ENCODE measurements at places on chromosomes 12 and 14.
A peak's percentile ranks its signal among the peaks of the same experiment; 100 is the strongest.

DNA sequence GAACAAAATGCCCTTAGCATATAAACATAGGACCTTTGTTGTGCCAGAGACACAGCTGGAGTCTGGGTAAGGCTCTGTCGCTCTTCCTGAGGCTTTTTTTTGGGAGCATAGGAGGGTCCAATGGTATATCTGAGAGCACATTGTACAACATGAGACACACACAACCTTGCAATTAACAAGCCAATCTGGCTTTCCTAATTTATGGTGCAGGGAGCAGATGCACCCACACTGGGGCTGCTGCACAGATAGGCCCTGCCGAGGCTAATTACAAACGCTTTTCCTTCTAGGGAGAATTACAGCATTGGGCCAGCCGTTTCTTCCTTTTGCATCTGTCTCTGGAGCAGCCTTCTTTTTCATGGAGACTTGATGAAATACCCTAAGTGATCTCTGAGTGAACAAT lies 75.0 kb upstream of the OVCH1 start:
- no peak for DNase-seq

DNA sequence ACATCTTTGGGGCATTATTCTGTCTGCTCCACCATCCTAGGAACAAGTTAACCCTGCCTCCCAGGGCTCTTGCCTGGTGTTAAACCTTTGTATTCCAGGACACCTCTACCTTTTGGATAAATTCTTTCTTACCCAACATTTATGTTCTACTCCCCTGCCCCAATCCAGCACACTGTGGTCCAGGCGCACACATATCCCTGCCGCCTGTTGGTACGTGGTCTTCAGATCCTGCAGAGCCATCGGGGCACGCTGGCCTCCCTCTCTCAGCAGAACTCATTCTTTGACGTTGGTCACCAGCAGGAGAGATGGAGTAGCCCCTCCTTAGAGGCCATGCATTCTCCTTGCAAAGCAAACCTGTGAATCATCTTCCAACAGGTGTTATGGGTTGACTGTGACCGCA lies 5.1 kb upstream of the TMEM179 start:
- no peak for DNase-seq

DNA sequence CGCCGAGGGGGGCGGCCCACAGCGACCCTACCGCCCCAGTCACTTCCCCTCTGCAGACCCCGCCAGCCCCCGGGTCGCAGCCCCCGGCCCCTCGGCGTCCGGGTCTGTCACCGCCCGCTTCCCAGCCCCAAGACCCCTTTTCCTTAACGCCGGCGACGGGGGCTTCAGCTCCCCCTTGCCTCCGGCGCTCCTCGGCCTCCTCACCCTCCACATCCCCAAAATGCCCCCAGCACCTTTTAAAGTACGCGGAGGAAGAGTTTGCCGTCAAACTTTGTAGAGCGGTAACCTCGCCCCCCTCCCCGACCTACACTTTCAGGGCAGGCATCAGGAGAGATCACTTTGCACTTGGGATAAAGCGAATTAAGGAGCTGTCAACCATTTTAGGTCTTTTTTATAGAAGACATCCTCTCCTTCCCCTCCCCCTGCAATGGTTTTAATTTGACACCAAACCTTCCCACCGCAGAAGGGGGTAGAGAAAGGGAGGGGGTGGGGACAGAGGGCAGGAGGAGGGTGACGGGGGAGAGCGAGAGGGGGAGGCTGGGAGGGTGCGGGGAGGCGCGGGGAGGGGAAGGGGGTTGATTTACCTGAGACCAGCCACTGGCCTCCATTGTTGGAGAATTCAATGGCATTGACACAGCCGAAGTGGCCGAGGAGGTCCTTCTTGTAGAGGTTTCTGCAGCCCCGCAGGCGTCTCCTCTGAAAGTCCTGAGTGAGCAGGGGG lies 578 bp downstream of the DCAF5 start:
- no peak for DNase-seq

DNA sequence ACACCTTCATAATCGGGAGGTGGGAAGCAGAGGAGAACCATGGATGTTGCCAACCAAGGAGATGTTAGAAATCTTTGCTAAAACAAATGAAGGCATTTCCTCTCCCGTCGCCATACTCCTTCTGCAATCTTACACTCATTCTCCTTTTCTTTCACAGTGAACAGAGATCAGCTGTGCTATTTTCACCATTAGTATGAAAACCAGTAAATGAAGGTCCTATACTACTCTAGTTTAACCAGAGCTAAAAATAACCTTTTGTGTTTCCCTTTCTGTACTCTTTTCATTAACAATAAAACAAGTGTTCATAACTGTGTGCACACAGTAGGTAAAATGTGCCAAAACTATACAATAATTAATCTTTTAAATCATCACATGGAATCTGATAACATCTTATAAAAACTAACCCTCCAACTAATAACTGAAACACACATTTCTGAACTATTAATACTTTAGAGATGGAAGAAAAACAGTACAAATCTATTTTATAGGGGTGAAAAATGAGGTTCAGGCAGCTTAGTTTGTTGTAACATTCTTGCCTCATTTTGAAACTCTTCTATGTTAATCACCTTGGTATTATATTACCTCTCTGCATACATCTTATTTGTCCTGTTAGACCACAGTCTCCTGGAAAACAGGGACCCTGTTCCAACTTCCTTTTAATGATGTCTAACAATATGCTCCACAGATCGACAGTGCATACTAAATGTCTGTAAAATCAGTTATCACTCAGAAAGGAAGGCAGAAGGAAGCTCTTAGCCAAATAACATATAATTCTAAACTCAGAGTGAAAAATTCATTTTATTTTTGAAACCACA lies 69.5 kb downstream of the SPPL3 start:
- DNase-seq = no peak

DNA sequence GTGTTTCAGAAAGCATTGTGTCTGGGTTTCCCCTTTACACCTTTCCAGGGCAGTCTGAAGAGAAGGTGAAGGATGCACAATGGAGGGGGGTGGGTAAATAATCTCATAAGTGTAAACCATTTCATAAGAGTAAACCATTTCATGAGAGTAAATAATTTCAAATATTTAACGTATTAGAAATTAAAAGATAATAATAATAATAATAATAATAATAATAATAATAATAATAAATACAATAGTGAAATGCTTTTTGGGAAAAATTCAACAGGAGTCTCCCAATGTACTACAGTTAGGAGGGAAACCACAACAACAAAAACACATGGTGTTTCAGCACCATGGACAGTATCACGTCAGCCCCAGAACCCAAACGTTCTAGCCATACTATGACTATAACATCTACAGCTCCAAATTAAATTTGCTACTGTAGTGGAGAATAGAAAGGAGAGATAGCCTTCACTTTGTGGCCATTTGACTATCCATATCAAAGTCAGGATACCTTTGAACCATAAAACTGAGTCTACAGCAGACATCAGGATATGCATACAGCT lies 691.8 kb downstream of the BCL11B start:
- DNase-seq = no peak

- no peak for DNase-seq
These were observed 21.4 kb upstream of the TMTC2 start for GRCh38 chr12:82665142-82665923.

DNA sequence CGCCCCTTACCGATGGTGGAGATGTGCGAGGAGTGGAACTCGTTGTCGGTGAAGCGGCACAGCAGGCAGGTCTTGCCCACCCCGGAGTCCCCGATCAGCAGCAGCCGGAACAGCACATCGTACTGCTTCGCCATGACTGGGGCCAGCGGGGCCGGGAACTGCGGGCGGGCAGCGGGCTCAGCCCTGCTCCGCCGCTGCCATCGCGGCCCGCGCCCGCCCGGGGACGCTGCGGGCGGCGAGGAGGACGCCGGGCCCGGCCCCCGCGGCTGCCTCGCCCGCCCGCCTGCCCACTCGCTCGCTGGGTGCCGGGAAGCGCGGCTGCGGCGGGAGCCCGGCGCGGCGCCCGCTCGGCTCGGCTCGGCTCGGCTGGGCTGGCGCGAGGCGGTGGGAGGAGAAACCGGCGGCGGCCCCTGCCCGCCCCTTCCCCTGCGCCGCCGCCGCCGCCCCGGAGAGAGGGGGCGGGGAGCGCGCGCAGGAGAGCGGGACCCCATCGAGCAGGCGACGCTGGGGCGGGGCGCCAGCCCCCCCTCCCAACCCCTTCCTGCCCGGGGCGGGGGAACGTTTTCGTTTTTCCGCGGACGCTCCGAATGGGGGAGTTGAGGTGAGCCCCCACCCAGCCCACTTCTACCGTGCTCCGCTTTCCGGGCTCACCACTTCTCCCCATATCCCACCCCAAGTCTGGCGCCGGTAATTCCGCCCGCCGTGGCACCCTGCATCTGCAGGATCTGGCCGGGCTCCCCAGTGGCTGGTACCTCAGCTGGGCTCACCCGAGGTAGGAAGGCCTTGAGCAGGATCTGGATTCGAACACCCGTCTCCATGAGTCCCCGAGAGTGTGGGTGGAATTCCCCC lies at the start of gene RAB15:
Gene RAB15 (minus strand): TSS at position 394 of the 849 bp plus-strand sequence. CDS start 260 bp downstream, at position 134.
- peak; percentile 25 for DNase-seq

- no peak for DNase-seq
These were observed 383.0 kb downstream of the PCNX1 start for GRCh38 chr14:71290301-71290700.

- no peak for DNase-seq
These were observed 110.8 kb downstream of the LMO3 start for GRCh38 chr12:16495196-16495595.

- no peak for DNase-seq
These were observed 373.7 kb upstream of the SYT1 start for GRCh38 chr12:78490861-78491260.

DNA sequence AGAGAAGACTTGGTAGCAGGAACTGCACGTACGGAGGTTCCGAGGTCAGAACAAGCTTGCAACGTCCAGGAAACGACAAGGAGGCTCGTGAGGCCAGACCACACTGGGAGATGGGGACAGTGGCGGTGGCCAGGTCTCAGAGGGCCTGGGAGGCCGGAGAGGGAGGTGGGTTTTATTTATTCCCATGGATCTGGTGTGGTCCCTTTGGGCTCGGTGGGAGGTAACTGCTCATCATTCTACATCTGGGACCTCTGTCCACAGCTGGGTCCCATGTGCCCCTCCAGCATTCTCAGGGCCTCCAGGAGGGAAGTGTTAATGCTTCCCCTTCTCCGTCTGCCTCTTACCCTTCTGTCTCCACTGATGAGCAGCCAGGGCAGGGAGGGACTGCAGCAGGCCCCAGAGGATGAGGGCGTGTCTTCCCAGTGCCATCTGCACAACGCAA lies 35.7 kb upstream of the NCOR2 start:
- DNase-seq = no peak

DNA sequence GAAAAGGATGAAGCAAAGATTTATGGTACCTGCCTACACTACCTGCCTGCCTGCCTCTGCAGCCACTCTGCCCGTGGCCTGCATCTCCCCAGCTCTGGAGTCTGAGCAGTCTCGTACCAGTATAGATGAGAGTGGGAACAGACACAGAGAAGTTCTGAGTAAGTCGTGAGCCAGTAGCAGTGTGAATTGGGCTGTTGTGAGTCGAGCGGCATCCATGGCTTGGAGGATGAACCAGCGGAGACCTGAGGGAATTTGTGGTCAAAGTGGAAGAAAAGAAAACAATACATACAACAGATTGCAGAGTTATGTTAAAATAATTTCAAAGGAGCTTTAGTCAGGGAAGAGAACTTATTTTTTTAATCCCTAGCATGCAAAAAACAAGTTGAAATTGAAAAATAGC lies 25.3 kb downstream of the C2CD5 start:
- DNase-seq = no peak

- no peak for DNase-seq
These were observed 31.9 kb downstream of the CEP83 start for GRCh38 chr12:94427501-94428381.

DNA sequence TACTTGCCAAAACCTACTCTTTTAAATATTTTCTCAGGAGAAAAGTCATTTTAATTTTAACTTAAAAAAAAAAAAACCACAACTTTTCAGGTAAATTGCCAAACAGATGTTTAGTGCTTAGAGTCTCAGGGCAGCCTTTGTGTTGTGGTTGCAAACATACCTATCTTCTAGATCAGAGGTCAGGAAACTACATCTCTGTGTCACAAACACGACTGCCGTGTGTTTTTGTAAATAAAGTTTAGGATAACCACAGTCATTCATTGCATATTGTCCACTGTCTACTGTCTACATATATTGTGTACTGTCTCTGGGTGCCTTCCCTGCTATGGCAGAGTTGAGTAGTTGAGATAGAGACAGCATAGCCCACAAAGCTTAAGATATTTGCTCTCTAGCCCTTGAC lies 48.9 kb downstream of the DYRK2 start:
- no peak for DNase-seq

DNA sequence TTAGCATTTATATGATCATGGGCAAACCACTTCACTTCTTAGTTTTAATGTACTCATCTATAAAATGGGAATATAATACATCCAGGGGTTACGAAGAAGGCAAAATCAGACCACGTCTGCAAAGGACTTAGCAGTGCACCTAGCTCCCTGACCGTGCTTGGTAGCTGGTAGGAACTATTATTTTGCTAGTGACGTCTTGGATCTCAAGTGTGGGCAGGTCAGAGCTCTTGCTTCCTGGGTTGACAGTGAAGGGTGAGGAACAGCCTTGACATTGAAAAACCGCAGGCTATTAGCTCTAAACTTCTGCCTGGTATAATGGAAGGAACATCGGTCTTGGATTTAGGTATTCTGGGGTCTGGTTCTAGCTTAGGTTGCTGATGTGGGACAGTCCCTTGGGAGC lies 89.3 kb upstream of the MED13L start:
- DNase-seq = no peak

DNA sequence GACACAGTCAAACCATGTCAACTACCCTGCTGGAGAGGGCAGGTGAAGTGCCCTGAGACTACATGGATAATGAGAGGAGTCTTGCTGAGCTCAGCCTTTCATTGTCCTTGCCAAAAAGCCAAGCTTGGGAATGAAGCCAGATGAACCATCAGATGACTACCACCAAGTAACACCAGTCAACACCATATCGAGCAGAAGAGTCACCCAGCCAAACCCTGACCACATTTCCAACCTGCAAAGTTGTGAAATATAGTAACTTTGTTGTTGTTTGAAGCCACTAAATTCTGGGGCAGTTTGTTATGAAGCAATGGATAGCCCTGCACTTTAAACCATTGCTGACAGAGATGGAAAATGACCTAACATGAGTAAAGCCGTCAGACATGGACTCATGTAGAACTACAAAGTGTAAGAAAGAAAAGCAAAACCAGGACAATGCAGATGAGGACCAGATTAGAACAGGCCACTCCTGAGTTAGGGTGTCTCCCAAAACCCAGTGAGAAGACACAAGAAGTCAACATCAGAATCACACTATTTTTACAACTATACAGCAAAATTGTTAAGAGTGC lies 12.5 kb upstream of the CRADD start:
- DNase-seq = no peak

DNA sequence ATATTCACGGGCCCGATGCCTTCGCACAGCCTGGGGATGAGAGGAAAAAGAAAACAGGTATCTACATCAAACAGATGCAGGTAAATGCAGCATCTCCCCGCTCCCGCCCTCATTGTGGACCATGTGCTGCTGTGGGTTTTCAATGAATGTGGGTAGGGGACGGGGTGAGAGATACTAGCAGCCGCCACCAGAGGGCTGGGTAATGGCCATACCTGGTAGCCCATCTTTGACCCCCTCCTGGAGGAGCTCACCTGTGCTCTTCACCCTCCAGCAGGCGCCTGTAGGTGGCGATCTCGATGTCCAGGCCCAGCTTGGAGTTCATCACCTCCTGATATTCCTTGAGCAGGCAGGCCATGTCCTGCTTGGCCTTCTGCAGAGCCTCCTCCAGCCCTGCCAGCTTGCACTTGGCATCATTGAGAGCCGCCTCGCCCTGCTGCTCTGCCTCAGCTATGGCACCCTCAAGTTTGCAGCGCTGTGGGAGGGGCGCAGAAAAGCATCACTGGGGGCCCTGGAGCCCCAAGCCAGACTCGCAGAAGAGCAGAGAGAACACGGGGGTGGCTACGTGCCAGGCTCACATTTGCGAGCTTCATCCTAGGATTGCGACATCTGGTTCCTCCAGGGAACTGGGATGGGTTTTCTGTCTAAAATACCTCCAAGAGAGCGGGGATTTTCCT lies 10.2 kb downstream of the KRT82 start:
- no peak for DNase-seq
